ENCODE measurements at places on chromosomes 6 and 20.

DNA sequence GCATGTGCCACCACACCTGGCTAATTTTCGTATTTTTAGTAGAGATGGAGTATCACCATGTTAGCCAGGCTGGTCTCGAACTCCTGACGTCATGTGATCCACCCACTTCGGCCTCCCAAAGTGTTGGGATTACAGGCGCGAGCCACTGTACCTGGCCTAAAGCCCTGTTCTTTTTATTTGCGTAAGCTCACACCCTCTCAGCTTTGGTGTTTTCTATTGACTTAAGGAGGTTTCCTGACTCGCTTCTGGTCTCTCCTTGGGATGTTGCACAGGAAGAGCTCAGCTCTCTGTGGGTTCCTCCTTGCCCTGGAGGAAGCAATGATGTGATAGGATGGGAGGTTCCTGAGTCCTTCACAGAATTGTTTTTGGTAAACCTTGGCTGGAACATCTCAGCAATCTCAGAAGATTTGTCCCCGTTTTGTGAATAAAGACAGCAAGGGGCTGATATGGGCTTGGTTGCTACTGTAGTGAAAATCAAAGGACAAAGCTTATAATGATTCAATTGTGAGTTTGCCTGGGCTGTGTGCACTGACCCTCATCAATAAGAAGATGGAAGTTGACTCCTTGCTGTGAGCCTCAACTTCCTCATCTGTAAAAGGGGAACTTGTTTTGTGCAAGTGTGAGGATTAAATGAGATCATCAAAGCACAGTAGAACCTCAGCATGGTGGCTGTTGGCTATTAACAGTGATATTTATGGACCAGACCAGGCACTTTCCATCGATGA lies 27.0 kb downstream of the TOX2 start:
- no peak overlapping the region for H3K27ac ChIP-seq
- DNase-seq: no peak
- H3K36me3 ChIP-seq: no peaks in the 10 kb centered on the region
- H3K4me3 ChIP-seq: no peak overlapping the region
- no peaks in the 10 kb centered on the region for H3K27me3 ChIP-seq

DNA sequence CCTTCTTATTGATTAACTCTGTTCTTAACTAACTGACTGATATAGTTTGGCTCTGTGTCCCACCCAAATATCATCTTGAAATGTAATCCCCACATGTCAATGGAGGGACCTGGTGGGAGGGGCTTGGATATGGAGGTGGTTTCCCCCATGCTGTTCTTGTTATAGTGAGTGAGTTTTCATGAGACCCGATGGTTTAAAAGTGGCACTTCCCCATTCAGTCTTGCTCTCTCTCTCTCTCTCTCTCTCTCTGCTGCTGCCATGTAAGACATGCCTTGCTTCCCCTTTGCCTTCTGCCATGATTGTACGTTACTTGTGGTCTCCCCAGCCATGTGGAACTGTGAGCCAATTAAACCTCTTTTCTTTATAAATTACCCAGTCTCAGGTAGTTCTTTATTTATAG lies 81.8 kb upstream of the SPACA1 start:
- DNase-seq: no peak
- H3K4me3 ChIP-seq: no peak overlapping the region
- no peaks in the 10 kb centered on the region for H3K4me1 ChIP-seq
- H3K27ac ChIP-seq: no peak overlapping the region

- 0 out of 2 replicates have a peak, but pooled peaks cover 6% of the 10 kb centered on the region for H3K4me1 ChIP-seq
- no peak overlapping the region for H3K4me3 ChIP-seq
- H3K27me3 ChIP-seq: no peaks in the 10 kb centered on the region
- H3K27ac ChIP-seq: no peak overlapping the region
- H3K36me3 ChIP-seq: no peaks in the 10 kb centered on the region
Measured at GRCh38 chr6:51608383-51608782, 479.0 kb downstream of the PKHD1 start.

DNA sequence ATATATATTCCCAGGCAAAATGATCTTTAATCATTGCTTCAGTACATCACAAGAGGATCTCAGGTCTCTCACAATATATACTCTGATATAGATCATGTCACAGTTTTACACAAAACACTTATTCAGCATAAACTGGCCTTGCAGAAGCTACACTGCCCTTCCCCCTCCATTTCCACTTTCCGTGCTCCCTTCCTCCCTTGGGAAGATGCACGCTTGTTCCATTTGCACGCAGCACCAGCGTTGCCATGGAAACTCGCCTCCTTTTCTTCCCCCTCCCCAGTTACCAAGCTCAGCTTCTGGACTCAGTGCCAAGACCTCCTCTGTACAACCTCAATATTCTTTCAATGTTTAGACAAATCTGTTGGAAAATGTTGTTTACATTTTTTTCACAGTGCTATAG lies 154.6 kb downstream of the RFPL4B start:
- no peaks in the 10 kb centered on the region for H3K36me3 ChIP-seq
- H3K4me3 ChIP-seq: no peak overlapping the region
- DNase-seq: peak; percentile 31
- H3K4me1 ChIP-seq: peaks cover 25% of the 10 kb centered on the region
- H3K27ac ChIP-seq: no peak overlapping the region
- H3K27me3 ChIP-seq: no peaks in the 10 kb centered on the region

- no peak overlapping the region for H3K4me3 ChIP-seq
- DNase-seq: no peak
- peaks cover 70% of the 10 kb centered on the region for H3K36me3 ChIP-seq
- H3K27me3 ChIP-seq: no peaks in the 10 kb centered on the region
Measured at GRCh38 chr6:31639449-31639861, 13.0 kb downstream of the BAG6 start.

DNA sequence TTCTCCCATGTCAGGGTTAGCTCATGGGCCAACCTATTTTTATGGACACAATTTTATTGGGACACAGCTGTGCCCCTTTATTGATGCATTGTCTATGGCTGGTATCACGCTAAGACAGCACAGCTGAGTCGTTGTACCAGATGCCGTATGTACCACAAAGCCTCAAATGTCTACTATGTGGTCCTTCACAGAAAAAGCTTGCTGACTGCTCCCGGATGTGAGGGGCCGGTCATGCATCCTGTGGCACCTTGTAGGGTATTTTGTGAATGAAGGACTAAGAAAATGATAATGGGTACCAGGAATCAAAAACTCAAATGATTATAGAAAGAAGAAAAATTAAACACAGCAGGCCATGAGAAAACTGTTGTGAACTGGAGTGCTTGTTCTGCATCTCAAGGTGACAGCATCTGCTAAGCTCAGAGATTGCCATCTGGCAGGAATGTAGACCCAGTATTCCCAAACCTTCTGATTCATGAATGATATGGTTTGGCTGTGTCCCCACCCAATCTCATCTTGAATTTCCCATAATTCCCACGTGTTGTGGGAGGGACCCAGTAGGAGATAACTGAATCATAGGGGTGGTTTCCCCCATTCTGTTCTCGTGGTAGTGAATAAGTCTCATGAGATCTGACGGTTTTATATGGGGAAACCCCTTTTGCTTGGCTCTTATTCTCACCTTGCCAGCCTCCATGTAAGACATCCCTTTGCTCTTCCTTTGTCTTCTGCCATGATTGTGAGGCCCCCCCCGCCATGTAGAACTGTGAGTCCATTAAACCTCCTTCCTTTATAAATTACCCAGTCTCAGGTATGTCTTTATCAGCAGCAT lies 248.5 kb downstream of the TSHZ2 start:
- H3K36me3 ChIP-seq: peaks cover 19% of the 10 kb centered on the region
- no peak overlapping the region for H3K27ac ChIP-seq
- H3K27me3 ChIP-seq: peaks cover 22% of the 10 kb centered on the region
- H3K4me3 ChIP-seq: no peak overlapping the region
